ENCODE measurements at places on chromosomes 16 and 17.

DNA sequence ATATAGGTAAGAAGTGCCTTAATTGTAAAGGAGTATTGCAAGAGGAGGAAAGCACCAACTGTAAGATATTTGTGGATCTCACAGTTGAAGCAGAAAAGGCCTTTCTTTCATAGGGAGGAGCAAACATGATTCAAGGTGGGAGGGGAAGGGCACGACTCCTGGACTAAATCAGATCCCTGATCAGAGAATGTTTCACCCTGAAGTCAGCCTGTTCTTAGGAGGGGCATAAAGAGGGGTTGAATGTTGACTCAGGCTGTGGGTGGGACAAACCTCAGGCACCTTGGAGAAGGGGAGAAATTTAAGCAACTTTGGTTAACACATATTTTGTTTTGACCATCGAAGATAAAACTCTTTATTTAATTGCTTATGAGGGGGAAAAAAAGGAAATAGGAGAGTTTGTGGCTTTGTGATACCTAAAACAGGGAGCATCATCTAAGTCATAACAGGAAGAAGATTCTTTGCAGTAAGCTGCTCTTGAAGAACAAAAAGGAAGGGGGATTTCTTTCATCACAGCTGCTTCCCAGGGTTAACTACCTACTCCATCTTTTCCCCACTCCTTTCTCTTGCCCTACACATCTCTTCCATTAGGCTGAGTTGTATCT is 158.6 kb upstream of the ZNF267 start:
- no peak for DNase-seq

DNA sequence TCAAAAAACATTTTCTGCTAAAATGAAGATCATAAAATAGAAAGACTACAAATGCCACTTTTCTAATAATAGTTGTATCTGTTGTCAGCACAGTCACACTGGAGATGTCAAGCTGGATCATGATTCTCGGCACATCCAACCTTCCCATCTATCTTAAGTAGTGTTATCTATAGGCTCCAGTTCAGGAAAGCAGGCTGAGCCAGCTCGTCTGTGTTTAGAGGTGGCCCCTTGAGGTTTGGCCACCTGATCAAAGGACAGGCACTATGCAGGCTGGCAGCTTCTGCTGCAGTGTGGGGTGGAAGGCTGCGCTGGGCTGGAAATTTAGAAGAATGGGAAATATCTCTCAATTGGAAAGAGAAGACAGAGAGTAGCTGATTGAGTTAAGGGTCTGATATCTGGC is 32.4 kb downstream of the SMYD4 start:
- no peak for DNase-seq

DNA sequence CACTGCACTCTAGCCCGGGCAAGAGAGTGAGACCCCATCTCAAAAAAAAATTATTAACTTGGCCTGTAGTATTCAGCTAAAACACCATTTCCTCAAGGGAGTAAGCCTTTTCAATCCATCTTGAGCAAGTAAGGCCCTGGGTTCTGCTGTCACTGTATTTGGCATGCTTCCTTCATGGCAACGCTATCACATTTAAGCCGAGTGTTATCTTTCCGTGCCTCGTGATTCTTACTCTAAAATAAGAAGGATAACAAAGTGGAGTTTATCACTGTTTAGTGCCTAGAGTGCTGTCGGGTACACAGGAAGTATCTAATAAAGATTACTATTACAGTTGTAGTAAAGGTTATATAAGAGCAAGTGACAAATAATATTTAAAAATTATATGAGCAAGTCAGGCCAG is 8.8 kb downstream of the VPS53 start:
- DNase-seq: no peak

DNA sequence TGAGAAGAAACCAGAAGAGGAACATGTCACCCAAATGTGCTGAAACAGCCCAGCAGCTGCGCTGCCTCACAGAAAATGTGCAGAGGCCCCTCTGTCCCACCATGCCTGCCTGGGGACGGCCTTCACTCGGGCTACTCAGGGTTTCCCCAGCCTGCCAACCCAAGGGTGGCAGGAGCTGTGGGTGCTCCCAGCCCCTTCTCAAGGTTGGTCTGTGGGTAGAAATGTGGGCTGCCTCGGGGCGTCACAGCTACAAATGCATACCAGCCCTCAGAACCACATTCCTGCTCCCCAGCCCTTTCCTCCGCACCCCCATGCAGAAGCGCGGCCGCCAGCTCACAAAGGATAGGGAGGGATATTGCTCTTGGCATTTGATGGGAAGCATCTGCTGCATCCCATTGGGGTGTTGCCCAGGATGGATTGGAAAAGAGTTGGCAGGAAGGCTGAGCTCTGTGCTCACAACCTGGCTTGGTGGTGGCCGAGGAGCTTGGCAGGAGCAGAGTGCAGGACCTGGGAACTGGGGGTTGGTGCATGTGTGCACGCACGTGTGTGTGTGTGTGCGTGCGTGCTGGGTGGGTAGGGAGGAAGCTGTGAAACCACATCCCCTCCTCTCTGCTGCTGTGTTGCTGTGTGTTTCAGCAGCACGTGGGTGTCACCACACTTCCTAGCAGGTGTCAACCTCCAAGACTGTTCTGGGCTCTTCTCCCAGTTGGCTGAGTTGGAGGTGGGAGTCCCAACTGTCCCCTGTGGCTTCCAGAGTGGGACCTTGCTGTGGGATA is 304.4 kb downstream of the SEC14L1 start:
- no peak for DNase-seq

- peak; percentile 54 for DNase-seq
These were observed 27.2 kb upstream of the XYLT2 start for GRCh38 chr17:50318501-50319285.

GRCh38 chr17:61835606-61836005 is 27.7 kb downstream of the BRIP1 start:
- DNase-seq: no peak

DNA sequence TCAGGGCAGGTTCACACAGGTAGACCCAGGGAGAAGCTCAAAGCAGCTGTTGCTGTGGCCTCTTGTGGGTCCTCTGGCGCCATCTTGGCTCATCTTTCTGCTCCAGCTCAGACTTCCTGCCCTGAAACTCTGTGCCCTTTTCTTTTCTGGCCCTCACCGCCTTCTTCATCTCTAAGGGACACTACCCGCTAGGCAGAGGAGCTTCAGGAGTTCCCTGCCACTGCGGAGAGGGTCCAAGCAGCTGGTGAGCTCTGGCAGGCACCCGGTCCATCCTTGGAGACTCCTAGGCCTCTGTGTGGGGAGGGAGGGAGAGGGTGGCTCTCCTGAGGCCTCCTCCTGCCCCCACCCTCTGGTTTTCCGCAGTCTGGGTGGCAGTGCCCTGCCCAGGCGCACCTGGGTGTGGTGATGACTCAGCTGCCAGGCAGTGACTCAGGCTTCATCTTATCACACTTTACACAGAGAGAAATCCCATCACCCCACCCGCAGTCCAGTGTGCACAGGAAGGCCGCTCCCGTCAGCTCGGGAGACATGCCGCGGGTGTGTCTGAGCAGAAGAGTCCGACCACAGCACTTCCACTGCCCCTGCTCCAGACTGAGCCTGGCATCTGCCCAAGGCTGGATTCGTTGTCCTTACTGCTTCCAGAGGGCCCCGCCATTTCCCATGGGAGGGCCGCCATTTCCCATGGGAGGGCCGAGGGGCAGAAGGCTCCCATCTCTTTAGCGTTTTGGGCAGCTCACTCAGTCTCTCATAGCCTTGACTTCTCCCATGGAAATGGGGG is 7.3 kb downstream of the NT5C start:
- DNase-seq: peak; percentile 96

- DNase-seq: no peak
These were observed 2.1 kb downstream of the TXNDC11 start for GRCh38 chr16:11740567-11740966.

GRCh38 chr16:53892155-53892554 is 188.2 kb downstream of the FTO start:
- peak; percentile 22 for DNase-seq

- DNase-seq: no peak
These were observed 81.3 kb upstream of the IRX6 start for GRCh38 chr16:55242667-55243066.

DNA sequence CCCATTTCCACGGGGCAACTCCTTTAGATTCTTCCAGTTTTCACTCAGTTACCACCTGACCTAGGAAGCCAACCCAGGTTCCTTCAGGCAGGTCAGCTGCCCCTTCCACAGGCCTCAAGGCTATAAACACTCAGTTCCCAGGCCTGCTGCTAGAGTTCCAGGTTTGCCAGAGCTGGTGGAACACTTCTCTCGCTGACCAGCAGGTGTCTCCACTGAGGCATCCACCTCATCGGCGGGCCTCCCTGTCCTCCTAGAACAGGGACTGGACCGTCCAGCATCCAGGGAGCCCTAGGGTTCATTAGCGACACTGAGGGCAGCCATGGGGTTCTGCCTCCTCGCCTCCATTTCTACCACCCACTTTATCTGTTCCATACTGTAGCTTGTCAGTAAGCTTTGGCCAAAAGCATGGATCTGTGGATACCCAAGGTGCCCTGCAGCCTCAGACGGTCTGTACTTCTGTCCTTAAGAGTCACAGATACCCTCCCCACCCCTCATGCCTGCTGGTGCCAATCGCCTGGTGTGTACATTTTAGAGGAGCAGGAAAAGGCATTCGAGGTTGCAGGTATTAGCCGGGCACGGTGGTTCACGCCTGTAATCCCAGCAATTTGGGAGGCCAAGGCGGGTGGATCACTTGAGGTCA is 29.0 kb downstream of the PIMREG start:
- peak; percentile 81 for DNase-seq

DNA sequence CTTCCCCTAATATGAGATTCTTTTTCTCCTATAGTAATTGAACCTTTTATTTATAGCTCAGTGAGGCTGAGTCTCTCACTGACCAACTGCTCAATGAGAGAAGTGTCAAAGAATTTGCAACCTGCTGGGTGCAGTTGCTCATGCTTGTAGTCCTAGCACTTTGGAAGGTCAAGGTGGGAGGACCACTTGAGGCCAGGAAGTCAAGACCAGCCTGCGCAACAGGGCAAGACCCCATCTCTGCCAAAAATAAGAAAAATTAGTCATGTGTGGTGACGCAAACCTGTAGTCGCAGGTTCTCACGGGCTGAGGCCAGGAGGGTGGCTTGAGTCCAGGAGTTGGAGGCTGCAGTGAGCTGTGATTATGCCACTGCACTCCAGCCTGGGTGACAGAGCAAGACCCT is 30.9 kb upstream of the CRYBA1 start:
- no peak for DNase-seq

GRCh38 chr17:45332505-45332904 is 15.7 kb upstream of the MAP3K14 start:
- DNase-seq: no peak

DNA sequence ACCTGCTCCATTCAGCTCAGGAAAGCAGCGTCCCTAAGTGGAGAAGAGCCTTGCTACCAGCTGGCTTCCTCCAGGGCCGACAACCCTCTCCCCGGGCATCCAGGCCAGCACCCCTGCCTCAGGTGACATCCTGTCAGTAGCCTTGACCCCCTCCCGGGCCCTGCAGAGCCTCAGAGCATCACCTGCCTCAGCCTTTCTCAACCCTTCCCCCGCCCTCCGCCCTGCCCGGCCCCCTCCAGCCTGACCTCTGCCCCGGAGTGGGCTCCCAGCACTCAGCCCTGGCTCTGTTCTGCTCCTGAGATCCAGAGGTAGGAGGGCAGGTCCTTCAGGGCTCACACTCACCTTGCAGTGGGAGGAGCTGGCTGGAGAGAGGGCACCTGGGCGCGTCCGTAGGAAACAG is 73.8 kb upstream of the METRNL start:
- DNase-seq: no peak

- DNase-seq: peak; percentile 84
These were observed 30.8 kb downstream of the FA2H start for GRCh38 chr16:74743668-74744299.

- peak; percentile 42 for DNase-seq
These were observed 17.6 kb upstream of the PEMT start for GRCh38 chr17:17609121-17609520.

DNA sequence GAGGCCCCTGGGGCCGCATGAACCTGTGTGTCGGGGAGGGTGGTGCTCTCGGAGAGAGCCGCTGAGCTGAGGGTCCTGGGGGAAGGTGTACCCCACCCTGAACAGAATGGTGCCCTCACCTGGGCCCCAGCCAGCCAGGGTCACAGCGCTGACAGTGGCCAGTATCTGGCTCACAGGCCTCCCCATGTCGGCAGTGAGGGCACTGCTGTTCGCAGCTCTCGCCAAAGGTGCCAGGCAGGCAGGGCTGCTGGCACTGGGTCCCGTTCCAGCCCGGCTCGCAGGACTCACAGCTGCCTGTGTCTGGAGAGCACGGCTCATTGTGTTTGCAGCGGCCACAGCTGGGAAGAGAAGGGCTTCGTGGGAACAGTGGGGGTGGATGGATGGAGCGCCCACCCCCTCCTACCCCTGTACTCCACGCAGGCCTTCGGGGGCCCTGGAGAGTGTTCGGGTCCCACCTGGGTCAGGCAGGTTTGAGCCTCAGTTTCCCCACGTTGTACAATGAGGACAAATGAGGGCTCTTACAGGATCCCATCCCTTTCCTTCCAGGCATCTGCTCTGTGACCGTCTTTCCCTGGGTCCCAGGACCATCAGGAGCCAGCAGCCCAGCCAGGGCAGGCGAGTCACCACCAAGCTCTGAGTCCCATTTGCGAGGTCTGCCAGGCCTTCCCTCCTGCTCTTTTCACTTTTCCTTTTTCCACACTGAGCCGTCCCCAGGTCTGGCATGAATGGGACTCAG is 5.0 kb downstream of the SCARF1 start:
- DNase-seq: no peak

- DNase-seq: no peak
These were observed 139.6 kb upstream of the SALL1 start for GRCh38 chr16:51290442-51291285.

DNA sequence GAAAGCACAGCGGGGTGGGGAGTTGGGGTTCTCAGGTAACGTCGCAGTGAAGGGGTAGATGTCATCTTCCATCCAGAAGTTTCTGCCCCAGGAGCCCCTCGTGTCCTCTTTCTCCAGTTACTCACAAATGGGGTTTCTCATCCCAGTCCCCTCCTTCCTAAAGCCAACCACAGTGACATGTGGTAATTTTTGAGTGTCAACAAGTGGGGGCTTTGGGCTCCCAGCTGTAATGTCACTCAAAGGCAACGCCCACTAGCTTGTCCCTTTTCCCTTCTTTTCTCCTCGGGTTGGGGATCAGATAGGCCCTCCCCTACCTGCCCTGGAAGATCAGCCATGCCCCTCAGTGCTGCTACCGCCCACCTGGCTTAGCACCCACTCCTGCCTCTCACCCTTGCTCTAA is 14.4 kb downstream of the IRX5 start:
- DNase-seq: no peak
